ENCODE measurements at places on chromosomes 4 and X.
A peak's percentile ranks its signal among the peaks of the same experiment; 100 is the strongest.

DNA sequence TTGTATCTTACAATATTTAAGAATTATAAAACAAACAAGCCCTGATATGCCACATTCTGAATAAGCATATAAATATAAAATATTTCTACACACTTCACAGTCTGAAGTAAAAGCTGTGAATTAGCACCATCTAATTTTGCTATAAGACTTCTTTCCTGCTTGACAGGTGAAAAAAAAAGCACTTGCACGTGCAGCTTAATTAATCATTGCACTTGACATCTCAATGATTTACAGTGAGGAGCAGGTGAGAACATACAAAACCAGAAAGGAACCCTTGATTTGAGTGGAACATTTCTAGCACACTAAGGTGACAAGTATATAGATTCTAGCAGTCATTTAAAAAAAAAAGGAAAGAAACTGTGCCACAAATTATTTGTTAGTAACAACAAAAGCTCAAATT is 47.9 kb downstream of the CHIC2 start:
- no peak for DNase-seq

GRCh38 chr4:14984448-14984847 is 17.8 kb upstream of the CPEB2 start:
- DNase-seq, result no peak

DNA sequence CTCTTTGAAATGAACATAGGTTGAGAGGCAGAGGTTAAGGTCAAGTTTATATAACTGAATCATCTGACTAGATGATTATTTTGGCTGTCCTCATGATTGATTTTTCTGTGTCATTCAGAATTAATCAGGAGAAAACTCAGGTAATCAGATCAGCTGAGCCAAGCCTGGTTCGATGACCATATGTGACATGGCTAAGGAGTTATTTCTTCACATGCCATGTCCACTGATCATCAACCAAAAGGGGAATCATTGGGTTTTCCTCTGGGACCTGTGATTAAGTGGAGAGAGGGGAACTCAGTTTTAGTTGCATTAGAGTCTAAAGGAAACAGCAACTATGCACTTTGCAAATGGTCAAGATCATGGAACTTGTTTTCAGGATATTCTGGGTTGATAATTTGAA is 20.3 kb upstream of the PACRGL start:
- no peak for DNase-seq

- no peak for DNase-seq
Observed at GRCh38 chr4:188005561-188005960, 10.0 kb downstream of the ZFP42 start.

DNA sequence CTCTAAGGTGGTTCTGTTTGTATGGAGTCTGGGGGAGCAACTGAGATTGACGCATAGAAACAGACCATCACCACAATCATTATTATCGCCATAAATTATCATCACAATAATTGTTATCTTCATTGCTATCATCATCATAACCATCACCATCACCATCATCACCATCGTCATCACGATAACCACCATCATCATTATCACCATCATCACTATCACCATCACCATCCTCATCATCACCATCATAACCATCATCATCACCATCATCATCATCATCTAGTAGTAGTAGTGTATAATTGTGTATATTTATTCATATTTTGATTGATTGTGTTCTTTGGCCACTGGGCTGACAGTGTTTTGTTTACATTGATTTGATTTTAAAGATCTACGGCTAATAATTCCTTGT is 95.7 kb downstream of the NLGN4X start:
- no peak for DNase-seq

DNA sequence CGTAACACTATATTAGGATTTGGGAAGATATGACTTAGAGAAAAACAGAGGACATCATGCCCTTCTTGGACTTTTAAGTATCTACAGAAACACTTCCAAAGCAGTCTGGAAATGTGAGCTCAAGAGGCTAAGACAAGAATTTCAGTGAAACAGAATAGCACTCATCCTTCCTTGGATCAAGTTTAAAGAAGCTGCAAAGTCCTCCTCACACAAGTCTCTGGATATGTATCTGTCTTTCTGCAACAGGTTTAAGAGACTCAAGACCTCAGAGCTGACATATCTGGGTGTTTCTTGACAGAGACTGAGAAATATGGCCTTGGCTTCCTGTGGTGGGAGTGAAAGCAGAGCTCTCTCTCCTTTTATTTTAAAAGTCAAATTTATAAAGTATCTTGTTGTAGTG is 82.5 kb upstream of the GIMD1 start:
- no peak for DNase-seq

DNA sequence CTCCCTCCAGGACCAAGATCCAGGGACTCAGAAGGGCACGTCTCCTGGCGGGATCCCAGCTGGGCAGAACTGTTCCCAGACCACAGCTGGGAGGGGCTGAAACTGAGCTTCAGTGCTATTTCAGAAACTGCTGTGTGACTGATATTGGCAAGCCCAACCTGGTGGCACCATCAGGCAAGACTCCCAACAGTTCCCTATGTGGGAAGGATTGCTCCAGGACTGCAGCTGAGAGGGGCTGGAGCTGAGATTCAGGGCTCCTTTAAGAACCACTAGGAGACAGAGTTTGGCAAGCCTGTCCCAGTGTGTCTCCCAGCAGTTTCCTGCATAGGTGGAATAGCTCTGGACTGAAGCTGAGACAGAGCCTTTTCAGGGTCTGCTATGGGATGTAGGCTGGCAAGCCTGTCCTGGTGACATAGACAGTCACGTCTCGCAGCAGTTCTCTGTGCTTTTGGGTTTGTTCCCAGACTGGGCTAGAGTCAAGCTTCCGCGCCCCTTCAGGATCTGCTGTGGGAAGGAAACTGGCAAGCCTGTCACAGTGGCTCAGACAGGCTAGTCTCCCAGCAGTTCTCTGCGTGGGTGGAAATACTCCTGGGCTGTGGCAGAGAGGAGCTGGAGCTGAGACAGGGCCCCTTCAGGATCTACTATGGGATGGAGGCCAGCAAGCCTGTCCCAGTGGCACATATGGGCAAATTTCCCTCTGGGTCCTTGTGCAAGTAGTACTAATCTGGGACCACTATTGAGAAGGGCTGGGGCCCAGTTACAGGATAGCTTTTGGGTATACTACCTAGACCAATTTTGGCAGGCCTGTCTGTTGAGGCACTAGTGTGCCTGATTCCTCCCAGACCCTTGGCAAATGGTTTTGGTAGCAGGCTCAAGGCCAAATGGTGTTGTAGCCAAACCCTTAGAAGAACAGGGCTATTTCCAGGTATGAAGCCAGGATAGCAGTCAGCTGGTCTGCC is 20.2 kb upstream of the MED14 start:
- DNase-seq, result no peak

GRCh38 chr4:34953145-34953799 is 1291.0 kb downstream of the ARAP2 start:
- no peak for DNase-seq

DNA sequence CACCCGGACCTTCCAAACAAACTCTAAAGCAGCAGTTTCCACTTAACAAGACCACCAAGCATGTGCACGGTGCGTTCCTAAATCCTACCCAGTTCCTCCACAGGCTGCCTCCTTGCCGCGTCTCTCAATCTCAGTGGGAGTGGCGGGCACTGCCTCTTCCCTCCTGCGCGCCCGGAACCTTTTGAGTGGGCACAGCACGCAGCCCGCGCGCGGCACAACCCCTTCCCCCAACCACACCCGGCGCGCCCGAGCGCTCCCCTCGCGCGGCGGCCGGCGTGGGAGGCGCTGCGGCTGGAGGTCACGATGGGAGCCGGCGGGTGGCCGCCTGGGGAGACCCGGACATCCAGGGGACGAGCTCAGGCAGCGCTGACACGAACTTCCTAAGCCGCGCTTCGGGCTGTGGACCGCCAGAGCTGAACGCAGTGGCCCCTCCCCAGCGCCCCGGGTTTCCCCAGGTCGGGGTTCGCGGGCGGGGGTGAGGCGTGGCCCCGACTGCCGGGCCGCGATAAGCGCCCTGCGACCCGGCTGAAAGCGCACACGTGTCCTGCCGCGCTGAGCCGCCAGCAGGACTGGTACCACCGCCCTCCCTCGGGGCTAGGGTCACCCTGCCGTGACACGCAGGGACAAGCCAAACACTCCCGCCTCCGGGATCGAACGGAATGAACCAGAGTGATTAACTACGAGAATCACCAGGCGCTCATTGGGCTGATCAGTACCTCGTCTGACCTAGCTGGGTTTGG is at the start of gene ABCG2:
ABCG2 (minus strand) TSS at position 151 of the 740 bp plus-strand sequence. CDS start 18,644 bp downstream, outside the sequence.
- peak; percentile 8 for DNase-seq
